ENCODE measurements at places on chromosomes 1 and 21. TPM values are rescaled to one million over a fixed set of nuclear protein-coding genes. Genes with fewer than 3 reads are reported as not detected.
A peak's percentile ranks its signal among the peaks of the same experiment; 100 is the strongest.

Gene L1TD1
- 0.84 TPM for total RNA-seq

GRCh38 chr1:25031601-25031965, 101.5 kb upstream of the RUNX3 start:
- peak; percentile 52 for DNase-seq

DNA sequence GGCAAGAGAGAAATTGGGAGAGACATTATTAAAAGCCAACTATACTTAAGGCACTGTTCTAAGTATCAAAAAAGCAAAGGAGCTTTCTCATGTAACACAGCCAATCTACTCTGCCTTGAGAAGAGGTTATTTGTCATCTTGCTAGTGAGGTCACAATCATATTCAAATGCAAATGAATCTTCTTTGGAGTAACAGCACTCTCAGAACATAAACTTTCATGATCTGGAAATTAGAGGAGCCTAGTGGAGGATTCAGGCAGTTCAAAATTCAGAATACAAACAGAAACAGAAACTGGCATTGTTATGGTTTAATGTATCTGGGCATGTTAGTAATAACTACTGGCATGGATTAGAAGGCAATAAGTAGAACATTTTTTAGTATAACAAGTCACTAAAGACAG, 57.4 kb downstream of the ARID4B start:
- DNase-seq: peak; percentile 32

DNA sequence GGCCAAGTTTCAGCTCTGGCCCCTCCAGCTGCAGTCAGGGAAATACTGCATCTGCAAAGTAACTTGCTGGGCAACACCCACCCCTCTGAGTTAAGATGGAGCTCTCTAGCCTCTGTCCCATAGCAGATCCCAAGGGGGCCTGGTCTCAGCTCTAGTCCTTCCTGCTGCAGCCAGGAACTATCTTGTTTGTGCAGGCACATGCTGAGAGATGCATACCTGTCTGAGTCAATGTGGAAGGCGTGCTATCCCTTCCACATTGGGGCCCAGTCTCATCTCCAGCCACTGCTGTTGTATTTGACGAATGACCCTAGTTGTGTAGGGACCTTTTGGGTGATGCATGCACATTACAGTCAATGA, 76.4 kb downstream of the CTH start:
- DNase-seq: no peak

Gene SLC5A9
- 0.04 TPM for total RNA-seq

Gene APCS
- total RNA-seq: not detected

Gene CHI3L2
- 0.09 TPM for total RNA-seq

Gene AADACL4
- 0.04 TPM for total RNA-seq

Gene OR2L5
- not detected for total RNA-seq

DNA sequence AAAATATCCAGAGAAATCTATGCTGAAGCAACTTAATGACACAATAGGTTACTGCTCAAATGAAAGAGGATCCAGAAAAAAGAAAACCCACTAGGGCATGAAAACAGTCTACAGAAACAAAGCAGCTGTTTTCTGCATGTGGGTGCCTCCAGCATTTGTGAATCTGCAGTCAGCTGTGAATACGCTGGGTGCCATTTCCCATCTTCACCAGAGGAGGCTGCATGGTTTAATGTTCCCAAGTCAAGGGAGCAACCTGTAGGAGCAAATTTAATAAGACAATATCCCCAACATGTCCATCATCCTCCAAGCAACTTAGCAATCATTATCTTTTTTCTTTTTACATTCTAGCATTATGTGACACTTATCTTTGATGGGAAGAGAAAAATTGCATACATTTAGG, 396.6 kb downstream of the BRINP2 start:
- no peak for DNase-seq

DNA sequence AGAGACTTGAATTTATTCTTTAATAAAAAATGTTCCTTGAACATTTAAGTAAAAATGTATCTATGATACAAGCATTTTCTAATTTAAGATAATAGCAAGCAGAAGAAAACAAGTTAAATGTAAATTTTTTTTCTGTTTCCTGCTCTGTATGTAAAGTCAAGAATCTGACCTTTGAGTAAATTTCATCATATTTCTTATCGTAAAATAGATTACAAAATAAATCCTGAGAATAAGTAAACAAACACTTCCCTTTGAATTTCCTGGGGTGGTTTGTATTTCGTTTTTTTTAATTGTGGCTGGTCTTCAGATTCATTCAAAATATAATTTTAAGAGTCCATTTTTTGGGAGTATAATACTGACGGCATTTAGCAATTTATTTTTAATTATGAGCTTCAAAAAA, 77.6 kb downstream of the POU2F1 start:
- no peak for DNase-seq

DNA sequence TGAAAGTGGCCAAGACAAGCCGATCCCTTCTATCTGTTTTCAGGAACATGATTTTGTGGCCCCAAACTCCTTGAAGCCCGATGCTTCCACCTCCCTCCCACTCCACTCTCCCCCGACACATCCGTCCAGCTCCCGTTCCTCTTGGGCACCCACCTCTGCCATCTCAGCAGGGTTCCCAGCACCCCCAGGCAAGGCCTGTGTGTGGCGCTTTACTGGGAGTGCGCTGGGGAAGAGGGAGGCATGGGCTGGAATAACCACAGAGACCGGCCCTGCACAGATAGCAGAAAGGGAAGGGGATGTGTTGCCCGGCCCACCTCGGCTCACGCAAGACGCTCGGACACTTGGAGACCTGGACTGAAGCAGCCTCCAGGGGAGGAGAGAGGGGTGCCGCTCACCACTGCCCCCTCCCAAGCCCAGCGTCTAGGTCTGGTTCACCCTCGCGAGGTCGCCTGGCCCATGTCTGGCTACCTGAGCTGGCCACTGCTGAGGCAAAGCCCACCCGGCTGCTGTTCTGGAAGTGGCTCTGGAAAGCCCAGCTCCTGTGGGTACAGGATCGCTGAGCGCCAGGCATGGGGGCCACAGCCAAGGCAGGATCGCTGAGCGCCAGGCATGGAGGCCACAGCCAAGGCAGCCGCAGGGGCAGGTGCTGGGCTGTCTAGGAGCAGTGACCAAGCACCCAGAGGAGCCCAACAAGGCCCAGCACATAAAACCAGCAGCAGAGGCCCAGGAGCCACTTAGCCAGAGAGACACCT, 23.8 kb upstream of the COL18A1 start:
- no peak for DNase-seq

- DNase-seq: no peak
These were observed 82.6 kb downstream of the NENF start for GRCh38 chr1:212515329-212515760.

DNA sequence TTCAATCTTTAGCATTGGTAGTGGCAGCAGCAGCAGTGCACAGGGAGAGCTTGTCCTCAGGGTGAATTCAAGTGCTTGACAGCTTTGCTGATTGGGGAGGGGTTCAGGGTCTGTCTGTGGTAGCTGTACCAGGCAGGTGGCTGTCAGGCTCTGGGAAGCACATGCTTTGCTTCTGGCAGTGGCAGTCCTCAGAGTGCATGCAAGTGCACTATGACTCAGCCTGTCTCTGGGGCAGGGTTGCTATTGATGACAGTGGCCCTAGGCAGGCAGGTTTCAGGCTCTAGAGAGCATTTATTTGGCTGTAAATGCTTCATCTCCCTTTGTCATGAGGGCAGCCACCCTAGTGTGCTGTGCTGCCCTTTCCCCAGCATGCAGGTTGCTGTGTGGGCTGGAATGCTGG, 251.9 kb upstream of the LRRC7 start:
- DNase-seq: no peak

DNA sequence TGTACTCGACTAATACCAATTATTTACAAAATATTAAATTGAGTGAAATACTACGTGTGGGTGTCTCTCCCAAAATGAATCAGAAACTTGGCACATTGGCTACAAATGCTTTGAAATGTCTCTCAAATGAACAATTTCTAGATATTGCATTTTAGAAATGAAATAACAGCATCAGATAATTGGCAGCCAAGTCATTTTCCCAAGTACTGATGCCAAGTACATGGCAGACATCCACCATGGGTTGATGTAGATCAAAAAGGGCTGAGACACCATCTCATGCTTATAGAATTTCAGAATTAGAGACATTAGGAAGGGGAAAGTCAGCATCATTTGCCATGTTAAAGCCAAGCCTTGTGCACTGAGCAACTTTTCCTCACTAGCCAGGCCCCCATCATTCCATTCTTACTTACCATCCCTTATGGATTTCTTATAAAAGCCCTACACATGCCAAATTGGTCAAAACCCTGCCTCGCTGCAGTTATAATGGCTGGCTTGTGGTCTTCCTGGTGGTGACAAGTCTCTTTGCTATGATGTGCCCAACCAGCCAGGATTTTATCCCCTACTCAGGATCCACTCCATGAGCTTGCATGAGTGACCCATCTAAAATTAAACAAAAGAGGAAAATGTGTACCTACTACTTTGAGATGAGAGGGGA, 73.1 kb downstream of the GREM2 start:
- DNase-seq: peak; percentile 71

Gene GPR89A
- total RNA-seq: 16.9 TPM

Gene LDLRAD2
- total RNA-seq: 1.5 TPM

- peak; percentile 62 for DNase-seq
These were observed at the start of gene CACYBP for GRCh38 chr1:174999936-175000696. CACYBP (plus strand) TSS chr1:174999947; CDS start chr1:175000181, 234 bp downstream.

Gene TRIM46
- 0.22 TPM for total RNA-seq

DNA sequence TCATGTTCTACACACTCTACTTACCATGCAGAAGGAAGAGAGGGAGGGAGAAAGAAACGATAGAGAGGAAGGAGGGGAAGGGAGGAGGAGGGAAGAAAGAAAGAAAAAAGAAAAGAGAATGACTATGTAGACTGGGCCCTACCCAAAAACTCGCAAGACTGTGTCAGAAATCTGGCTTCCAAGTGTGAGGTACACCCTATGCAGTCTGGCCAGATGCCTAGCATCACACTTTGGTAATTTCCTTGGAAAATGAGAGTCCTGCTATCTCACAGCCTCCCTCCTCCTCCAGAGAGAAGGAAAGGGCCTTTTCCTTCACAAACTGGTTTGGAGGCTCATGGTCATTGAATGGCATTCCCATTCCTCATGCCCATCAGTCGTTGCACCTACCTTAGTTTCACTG, 86.4 kb upstream of the LRRC8D start:
- peak; percentile 65 for DNase-seq

Gene CTSE
- total RNA-seq: 0.09 TPM

GRCh38 chr1:106912131-106912530, 144.3 kb upstream of the PRMT6 start:
- DNase-seq: no peak

- peak; percentile 44 for DNase-seq
These were observed 11.1 kb downstream of the ADGRB2 start for GRCh38 chr1:31752952-31753475.

Gene CLDN17
- not detected for total RNA-seq

- no peak for DNase-seq
These were observed 19.5 kb upstream of the ETV3 start for GRCh38 chr1:157157501-157158190.

Gene TBCE
- 24.9 TPM for total RNA-seq

- no peak for DNase-seq
These were observed 56.4 kb downstream of the MT1HL1 start for GRCh38 chr1:236947794-236948193.

Gene KCNE2
- total RNA-seq: 0.22 TPM

DNA sequence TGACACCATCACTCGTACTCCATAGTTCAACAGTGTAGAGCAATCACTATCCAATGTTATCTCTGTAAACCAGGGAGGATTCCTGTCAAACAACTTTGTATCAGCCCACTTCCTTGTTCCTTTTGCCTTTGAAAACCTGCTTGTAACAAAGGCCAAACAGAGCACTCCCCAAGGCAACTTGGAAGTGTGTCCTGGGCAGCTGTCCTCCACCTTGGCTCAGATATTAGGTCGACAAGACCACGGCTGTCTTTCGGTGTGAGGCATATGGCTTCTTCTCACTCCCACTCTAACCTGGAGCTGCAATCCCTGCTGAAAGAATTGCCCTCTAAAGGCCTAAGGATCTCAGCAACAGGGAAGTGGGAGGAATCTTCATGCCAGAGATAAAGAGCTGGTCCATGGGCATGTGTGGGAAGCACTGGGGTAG, 66.7 kb downstream of the ITPKB start:
- no peak for DNase-seq

DNA sequence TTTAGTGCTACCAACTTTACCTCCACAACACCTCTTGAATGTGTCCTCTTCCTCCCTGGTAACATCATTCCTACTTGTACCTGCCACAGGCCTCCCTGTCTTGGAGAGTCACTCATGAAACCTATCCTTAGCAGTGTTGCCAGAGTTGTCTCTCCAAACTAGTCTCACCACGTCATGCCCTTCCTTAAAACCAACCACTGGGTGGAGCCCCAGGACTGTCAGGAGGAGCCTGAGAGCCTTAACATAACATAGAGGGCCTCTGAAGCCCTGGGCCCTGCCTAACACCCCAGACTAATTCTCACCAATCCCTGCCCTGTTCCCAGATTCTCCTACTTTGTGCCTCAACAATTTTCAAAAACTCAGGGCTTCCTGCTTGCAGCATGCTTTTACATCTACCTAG, 65.3 kb downstream of the ZNF697 start:
- peak; percentile 65 for DNase-seq

Gene KISS1
- total RNA-seq: 5.6 TPM

GRCh38 chr1:156126043-156126629, 11.6 kb downstream of the LMNA start:
- DNase-seq: peak; percentile 96

Gene ABCG1
- total RNA-seq: 8.6 TPM

GRCh38 chr1:1680912-1681273, 11.7 kb downstream of the SLC35E2B start:
- DNase-seq: no peak

Gene AMY1B
- total RNA-seq: not detected

Gene DDX20
- 11.7 TPM for total RNA-seq

- no peak for DNase-seq
These were observed 56.3 kb downstream of the DDR2 start for GRCh38 chr1:162688521-162688920.

- no peak for DNase-seq
These were observed 86.3 kb downstream of the LHX9 start for GRCh38 chr1:198003468-198003867.

- no peak for DNase-seq
These were observed 28.3 kb downstream of the ALPL start for GRCh38 chr1:21537511-21537931.

DNA sequence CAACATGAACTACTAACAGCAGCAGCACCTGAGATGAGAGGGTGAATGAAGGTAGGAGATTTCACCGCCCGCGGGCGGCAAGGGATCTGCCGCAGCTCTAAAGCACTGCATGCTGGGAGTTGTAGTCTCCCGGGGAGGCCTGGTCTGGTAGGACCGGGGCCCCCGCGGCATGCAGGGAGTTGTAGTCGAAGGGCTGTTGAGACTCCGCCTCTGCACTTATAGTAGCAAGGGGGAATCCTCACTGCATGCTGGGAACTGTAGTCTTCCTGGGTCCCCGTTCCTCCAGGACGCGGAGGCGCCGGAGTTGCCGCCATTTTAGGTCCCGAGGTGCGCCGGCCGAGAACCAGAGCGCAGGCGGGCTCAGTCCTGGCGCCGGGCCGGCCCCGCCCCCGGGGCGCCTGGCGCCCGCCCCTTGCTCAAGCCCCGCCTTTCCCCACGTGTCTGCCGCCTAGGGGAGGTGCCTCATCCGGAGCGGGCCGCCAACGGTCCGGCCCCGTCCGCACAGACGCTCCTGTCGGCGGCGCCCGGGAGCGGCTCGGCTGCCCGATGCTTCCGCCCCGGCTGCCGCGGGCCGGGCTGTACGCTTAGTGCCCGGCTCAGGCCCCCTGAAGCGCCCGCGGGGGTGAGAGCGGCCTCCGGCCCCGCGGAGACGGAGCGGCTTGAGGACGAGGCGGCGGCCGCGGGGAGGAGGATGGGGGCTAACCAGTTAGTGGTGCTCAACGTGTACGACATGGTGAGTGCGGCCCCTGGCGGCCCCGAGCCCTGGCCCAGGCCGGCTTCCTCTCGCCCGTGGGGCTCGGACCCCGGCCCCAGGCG, at the start of gene DESI2:
DESI2 (plus strand) TSS at position 504 of the 816 bp plus-strand sequence; CDS start at position 692, 188 bp downstream.
- peak; percentile 100 for DNase-seq

Gene CORT
- total RNA-seq: 0.98 TPM

- no peak for DNase-seq
These were observed 7.1 kb upstream of the C1orf115 start for GRCh38 chr1:220682901-220683576.

Gene HSD11B1
- 0.18 TPM for total RNA-seq
